T-helper 2 cell (primary cell): ENCODE measurements at places on chromosomes 6 and 20.

DNA sequence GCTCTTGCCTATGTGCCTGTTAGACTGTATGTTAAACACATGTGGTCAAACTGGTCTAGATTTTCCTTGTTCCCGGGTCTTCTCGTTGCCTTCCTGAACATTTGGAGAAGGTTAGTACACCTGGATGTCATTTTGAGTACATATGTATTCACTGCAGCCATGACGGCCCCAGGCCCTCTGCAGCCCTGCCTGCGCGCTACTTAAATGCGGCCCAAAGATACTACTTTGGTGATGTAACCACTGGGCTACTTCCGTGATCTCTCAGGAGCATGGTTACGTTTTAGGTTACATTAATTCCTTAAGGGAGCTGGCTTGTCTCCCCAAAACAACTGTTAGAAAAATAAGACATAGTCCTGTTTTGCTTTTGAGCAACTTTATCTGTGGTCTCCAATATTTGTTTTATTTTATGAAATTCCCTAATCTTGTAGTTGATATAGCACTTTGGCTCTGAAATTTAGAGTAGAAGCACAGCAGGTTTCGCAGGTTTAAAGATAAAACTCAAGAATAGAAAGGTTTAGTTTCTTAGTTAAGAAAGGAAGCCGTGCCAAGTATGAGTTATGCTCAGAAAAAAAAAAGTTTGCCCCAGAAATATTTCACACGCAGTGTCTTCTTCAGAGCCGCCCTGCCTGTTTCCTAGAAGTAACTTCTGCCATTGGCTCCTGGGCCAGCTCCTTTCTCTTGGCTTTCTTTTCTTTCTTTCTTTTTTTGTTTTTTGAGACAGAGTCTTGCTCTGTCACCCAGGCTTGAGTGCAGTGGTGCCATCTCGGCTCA is 38.1 kb downstream of the TIAM2 start:
- DNase-seq = no peak

DNA sequence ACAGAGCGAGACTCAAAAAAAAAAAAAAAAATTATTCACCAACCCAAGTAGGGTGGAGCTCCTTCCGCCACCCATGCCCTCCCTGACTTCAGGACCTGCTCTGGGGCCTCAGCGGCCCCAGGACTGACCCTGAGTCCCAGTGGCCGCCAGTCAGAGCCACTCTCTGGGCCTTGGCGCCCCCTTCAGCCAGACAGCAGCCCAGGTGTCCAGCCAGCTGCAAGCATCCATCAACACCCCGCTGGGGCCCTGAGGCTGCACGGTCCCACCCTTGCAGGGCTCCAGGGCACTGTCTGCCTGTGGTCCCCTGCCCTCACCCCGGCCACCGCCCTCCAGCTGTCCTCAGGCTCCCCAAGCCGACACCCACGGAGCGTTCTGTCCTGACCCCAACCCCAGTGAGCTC is 11.4 kb upstream of the KCNQ2 start:
- DNase-seq = no peak

DNA sequence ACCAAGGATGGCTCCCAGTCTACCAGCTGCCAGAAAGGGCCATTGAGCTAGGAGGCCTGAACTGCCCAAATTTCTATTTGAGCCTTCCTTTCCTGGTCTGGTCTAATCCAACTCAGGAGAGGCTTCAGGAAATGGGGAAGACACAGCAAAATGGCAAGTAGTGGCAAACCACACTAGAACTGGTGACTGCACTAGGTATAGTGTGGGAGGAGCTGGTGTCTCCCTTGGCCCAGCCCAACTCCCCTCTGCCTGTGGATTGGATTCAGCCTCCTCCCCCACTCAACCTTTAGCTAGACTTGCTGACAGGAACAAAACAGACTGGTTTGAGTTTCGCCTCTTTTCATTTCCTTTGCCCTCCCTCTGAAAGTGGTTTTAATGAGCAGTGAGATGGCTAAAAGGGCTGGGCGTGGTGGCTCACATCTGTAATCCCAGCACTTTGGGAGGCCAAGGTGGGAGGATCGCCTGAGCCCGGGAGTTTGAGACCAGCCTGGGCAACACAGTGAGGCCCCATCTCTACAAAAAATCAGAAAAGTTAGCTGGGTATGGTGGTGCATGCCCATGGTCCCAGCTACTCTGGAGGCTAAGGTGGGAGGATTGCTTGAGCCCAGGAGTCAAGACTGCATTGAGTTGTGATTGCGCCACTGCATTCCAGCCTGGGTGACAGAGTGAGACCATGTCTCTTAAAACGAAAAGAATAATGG is 17.5 kb downstream of the MRPS18A start:
- DNase-seq = no peak

DNA sequence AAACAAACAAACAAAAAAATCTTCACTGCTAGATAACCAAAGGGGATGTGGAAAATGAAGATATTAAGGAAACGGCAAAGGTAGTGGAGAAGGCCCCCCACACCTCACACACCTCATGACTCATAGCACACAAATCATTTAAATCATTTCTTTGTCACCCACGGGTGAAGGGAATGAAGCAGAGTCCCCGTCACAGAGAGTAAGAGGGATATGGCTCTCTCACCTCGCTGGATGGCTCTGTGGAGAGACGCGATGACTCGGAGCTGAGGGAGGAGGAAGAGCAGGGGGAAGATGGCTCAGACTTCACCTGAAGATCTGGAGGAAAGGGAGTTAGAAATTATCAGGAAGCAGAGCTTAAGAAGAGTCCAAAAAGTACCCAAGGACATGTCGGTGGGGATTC is 1.2 kb downstream of the ATF6B start:
- DNase-seq = no peak

DNA sequence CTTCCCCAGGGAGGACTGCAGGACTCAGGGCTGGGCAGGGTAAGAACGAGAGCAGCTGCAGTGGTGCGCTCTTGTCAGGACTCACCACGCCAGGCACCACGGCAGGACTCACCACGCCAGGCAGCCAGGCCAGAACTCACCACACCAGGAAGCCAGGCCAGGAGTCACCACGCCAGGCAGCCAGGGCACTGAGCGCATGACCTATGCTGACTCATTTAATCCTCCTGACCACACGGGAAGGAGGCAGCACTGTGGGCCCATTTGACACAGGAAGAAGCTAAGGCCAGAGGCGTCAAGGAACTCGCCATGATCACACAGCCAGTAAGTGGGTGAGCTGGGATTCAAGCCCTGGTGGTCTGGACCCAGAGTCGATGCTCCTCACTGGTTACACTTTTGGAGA is 189.3 kb downstream of the PREX1 start:
- DNase-seq = no peak

DNA sequence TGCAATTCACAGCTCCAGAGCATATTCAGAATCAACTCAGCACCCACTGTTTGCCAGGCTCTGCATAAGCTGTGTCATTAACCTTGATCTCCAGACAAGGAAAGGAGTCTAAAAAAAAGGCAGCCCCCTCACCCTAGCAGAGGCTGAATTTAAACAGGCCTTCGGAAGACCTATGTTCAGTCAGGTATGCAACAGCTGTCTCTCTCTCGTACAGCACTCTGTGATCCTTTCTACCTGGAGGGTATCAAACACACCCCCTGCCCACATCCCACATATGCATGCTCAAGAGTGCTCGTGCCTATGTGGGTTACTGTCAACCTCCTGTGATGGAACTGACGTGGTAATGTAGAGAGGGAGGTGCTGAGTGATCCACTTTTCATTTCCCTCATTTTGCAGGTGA is 8.5 kb downstream of the PLAGL2 start:
- no peak for DNase-seq

DNA sequence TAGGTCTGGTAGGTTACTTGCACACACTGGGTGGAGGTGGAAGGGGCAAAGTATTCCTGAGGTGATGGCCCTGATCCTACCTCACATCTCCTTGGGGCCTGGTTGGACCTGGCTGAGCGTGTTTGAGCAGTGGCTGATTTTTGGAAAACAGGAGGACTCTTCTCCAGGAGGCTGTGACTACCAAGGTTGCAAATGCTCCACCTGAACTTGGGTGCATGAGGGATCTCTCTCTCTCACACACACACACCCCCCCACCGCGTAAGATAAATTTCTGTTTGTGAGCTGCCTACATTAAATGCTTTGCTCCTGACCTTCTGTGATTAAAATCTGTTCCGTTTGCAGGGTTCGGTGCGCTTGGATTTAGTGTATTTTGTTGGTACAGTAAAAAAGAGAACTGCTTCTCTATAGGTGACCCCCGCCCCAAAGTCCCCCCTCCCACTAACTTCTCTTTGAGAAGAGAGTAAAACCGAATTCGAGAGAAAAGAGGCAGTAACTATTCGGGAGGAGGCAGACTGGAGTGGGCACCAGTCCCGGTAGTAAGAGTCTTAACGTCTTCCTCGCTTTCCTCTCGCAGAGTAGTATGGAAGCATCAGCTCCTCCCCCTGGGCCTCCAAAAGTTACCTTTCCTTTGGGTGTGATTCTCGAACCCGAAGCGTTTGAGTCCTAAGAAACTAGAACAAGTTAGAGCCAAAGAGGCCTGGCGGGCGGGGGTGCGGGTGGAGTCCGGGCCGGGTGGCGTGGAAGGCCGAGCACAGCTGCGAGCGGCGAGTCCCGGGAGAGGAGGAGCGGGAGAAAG is 585 bp upstream of the DSE start:
- DNase-seq = no peak

GRCh38 chr20:35171753-35172433 is at the start of gene PROCR:
PROCR (plus strand) TSS chr20:35172072; CDS start chr20:35172155, 83 bp downstream.
- no peak for DNase-seq

DNA sequence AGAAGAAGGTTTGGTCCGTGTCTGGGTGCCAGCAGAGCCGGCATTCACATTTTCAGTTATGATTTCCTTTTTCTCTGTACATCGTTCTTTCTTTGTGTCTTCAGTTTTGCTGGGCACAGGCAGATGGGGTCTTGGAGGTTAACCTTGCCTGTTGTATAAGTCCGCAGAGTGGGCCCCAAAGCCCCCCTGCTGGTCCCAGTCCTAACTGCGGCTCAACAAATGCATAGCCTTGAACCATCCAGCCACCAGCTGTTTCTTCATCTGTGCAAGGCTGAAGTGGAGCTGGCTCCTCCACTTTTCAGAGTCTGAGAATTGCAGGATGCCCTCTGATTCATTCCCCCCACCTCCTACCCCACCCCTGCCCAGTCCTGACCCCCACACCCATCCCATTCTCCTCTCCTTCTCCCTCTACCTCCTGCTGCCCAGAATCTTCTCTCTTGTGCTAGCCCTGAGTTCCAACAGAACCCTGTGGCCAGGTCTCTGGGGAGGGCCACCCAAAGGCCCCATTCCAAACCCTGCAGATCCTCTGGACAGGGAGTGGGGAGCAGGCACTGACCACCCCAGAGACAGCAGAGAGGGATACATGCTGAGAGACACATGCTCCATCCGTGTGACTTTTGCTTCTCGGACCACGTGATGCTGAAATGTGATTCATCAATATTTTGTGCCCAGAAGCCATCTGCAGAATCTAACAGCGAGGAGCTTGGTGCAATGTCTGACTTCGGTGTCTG is 386.5 kb upstream of the SULF2 start:
- no peak for DNase-seq

DNA sequence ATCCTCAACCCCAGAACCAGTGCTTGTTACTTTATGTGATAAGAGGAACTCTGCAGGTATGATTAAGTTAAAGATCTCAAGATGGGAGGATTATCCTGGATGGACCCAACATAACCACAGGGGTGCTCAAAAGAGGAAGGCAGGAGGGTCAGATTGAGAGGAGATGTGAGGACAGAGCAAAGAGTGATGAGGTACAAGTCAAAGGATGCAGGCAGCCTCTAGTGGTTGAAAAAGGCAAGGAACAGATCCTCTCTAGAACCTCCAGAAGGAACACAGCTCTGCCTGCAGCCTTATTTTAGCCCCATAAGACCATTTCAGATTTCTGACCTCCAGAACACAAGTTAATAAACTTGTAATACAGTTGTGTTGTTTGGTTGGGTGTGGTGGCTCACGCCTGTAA is 41.2 kb downstream of the PDSS2 start:
- no peak for DNase-seq

GRCh38 chr6:137414599-137414998 is 79.6 kb downstream of the OLIG3 start:
- DNase-seq = no peak

DNA sequence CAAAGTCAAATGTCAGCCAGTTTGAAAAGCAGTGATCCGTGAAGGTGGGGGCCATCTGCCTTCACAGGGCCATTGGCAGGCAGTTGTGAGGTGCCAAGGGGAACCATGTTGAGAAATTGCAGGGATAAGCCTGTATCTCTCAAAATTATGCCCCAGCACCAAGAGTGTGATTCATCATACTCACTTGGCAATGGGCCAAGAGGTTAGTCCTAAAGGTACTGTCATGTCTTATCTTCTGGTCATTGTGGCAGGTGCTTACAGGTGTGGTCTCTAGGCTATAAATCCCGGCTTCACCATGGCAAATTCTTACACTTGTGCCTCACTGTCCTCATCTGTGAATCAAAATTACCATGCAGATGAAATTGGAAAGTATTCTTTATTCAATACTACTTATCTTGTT is 150.7 kb upstream of the LAMP5 start:
- no peak for DNase-seq

GRCh38 chr20:35318502-35319157 is 26.4 kb upstream of the FAM83C start:
- no peak for DNase-seq

DNA sequence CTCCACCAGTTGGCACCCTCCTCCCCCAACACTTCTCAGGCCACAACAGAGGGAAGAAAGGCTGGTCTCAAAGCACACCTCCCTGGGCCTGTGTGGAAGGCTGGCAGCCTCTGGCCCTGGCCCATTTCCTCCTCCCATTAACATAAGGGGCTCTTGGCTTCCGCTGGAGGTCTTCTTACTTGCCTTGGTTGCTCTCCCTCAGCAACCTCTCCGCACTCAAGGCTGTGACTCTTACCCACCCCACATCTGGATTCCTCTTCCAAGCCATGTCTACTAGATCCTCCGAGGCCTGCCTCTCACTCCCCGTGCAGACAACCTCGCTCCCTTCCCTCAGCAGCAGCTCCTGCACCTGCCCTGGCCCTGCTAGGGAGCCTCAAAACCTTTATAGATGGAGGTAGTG is 112.2 kb upstream of the PRND start:
- no peak for DNase-seq

DNA sequence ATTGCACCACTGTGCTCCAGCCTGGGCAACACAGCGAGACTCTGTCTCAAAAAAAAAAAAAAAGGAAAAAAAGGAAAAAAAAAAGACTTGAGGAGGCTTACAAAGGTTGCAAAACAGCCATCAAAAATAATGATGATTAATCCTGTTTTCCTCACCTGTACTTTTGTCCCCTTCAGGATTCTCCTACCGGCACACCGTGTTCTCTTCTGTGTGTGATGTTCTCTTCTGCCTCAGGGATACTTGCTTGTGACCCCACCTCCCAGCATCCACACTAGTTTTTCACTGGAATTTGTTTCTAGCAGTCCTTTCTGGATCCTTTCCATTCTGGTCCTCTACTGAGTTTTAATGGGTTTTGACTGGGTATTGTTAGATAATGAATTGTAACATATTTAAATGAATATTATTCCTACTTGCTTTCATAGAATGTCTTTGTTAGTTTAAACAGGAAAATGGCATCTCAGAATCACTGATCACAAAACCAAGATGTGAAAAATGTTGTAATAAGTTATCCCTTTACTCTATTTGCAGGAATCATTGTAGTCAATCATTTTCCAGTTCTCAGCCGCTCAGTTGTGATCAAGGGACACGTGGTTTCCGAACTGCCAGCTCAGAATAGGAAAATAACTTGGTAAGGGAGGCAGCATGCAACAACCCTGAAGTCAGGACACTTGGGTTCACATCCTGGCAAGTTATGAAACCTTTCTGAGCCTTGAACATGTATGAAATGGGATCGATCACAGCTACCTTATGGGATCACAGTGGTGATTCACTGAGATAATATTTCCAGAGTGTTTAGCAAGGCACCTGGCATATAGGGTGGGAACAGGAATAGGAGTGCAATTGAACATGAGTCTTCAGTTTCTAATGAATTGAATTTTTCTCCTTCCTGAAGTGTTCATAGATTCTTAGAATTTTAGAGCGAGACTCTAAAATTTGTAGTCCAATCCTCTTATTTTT is 8.5 kb downstream of the C6orf89 start:
- DNase-seq = no peak
